ENCODE measurements at places on chromosomes 4 and X. TPM values are rescaled to one million over a fixed set of nuclear protein-coding genes. Genes with fewer than 3 reads are reported as not detected.

The ADH1B gene
- not detected for total RNA-seq

The NPNT gene
- total RNA-seq, result under 0.01 TPM

The DCAF12L1 gene
- 1.0 TPM for total RNA-seq

The NLGN4X gene
- 3.5 TPM for total RNA-seq

The TMSB15A gene
- 7.2 TPM for total RNA-seq

The ZXDB gene
- total RNA-seq, result 10.5 TPM

The ERAS gene
- not detected for total RNA-seq

The TSPAN5 gene
- total RNA-seq, result 3.7 TPM

The RAB39B gene
- 0.36 TPM for total RNA-seq

The XKRX gene
- not detected for total RNA-seq

The UGT2B10 gene
- total RNA-seq, result not detected

The LEF1 gene
- total RNA-seq, result 163 TPM

The RHOXF2B gene
- not detected for total RNA-seq

The SPANXA2 gene
- not detected for total RNA-seq

The CAPN6 gene
- not detected for total RNA-seq

The PRKG2 gene
- 1.00 TPM for total RNA-seq

The ETDA gene
- not detected for total RNA-seq

The NDNF gene
- total RNA-seq, result not detected

The SRPK3 gene
- total RNA-seq, result 0.31 TPM

The ZNF630 gene
- total RNA-seq, result 0.33 TPM

The HS6ST2 gene
- total RNA-seq, result 0.36 TPM

The SPIN2B gene
- total RNA-seq, result 6.0 TPM

The SPANXD gene
- total RNA-seq, result not detected

The MMRN1 gene
- total RNA-seq, result under 0.01 TPM

The HSFX2 gene
- not detected for total RNA-seq

The CXCL1 gene
- total RNA-seq, result 1,041 TPM

The SH3D19 gene
- 16.0 TPM for total RNA-seq

The ARMCX2 gene
- total RNA-seq, result 28.6 TPM

The NHSL2 gene
- total RNA-seq, result not detected

The ASB12 gene
- total RNA-seq, result not detected

Measured in melanocyte of skin (primary cell).